ENCODE measurements at places on chromosomes 4 and X.

DNA sequence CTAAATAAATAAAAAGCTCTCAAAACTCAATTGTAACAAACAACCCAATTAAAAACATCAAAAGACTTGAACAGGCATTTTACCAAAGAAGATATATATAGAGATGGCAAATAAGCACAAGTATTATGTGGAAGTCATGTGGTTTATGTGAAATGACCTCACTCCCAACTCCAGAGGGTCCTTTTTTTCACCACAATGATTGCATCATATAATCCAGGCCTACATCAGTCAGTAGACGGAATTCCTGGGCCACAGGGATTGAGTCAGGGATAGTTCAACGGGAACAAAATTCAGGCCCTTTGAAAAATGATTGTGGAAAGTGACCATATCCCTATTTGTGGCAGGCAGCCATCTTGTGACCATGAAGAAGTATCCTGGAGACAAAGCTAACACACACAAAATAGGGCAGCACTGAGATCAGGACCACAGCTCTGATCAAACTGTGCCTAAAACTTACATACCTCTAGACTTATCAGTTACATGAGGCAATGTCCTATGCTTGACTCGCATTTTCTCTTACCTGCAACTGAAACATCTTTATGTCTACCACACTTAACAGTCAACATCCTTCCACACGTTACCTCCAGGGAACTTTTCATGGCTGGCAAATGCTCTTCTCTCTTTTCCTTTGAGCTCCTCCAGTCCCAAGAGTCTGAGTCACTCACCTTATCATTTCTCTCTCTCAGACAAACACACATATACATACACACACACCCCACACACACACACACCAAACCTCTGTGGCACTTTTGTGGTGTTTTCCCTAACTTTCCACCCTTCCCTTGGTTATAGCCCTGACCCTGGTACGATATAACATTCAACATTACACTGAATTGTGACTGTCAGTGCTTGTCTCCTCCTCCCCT is 113.5 kb downstream of the PHF8 start:
- no peak for DNase-seq

DNA sequence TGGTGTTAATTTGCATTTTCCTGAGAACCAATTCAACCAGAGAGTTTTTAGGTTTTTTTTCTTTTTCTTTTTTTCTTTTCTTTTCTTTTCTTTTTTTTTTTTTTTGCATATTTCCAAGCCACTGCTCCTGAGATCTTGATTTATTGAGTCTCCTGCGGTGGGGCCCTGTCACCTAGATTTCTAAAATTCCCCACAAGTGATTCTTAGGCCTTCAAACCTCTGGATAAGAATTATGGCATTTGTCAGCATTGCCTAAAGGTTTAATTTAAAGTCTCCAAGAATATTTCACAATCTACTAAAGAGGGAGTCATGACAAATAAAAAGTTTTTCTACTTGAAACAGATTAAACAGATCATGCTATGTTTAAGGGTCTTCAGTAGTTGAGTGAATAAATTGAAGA is 84.9 kb downstream of the GAB1 start:
- DNase-seq, result no peak

DNA sequence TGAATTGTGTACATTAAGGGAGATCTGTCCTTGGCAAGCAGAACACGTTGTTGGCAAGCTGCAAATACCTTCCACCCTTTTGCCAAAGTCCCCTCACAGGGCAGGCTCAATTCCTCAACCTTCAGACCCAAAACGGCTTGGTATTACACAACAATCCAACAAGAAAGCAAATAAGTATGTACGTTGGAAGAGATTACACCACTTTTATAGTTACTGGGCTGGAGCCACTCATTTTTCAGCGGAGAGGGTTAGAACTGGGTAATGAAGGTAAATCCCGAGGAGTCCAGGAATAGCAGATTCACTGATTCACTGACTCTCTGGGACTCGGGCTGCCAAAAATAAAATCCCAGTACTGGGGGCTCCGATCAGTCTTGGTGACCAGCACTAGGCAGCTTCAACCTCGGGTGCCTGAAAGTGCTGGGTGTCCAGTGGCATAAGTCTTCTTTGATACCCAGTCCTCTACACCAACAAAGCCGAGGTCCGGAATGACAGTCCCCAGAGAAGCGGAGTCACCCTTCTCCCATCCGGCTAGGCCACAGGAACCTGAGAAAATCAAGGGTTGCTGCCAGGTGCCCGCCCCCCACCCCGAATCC is 587 bp downstream of the TIMM8A start:
- DNase-seq, result no peak

DNA sequence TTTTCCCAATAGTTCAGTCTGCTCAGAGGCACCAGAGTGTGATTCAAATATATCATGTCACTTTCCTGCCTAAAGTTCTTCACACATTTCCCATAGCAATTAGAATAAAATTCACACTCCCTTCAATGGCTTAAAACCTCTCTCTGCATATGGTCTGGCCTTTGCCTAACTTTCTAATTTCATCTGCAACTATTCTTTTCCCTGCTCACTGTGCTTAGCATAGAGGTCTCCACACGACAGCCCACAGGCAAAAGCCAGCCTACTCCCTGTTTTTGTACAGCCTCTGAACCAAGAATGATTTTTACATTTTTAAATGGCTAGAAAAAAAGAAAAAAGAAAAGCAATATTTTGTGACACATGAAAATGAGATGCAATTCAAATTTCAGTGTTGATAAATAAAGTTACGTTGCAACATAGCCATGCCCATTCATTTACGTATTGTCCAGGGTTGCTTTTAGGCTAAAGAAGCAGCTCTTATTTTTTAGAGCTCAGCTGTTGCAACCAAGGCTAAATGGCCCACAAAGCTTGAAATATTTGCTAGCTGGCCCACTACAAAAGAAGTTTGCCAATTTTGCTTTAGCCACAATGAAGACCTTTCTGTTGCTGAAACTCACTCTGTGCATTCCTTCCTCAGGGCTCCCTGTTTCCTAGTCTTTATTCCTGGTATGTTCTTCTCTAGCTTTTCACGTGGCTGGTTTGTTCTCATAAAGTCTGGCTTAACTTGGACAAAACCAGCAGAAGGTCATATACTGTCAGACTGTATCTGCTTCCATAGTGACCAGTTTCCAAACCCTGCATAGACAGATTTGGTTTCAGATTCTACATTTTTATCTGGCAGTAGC is 26.6 kb upstream of the IRF2 start:
- no peak for DNase-seq

DNA sequence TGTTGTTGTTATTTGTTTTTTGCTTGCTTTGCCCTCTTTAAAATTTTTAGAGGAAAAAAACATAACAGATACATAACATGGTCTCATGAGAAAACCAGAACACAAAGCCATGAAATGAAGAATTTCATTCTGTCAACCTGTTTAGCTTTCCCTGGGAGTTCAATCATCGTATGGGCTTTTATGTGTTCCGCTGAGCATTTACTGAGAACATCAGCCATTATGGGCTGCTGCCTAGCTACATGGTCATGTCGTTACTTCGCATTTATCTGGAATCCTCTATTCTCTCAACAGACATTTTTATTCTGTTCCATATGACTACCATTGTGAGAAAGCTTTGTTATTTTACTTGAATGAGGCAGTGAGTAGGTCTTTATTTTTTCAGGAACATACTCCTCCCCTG is 51.4 kb downstream of the NDST3 start:
- DNase-seq, result no peak

DNA sequence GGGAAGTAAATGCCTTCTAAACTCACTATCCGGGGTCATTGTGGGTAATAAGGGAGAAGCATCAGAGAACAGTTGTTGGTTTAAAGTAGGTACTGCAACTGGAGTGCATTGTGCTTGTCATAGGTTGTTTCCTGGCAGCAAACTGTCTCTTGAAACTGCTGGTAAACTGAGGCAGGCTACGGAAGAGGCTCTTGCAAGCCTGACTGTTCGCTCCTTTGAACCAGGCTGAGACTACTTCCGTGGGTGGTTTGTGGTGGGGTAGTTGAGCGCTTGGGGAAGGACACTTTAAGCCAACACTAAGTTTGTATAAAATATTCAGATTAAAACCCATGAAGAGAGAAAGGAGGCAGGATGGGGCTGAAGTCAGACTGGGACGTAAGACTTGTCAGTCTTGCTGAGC is 45.2 kb upstream of the WDR1 start:
- no peak for DNase-seq

DNA sequence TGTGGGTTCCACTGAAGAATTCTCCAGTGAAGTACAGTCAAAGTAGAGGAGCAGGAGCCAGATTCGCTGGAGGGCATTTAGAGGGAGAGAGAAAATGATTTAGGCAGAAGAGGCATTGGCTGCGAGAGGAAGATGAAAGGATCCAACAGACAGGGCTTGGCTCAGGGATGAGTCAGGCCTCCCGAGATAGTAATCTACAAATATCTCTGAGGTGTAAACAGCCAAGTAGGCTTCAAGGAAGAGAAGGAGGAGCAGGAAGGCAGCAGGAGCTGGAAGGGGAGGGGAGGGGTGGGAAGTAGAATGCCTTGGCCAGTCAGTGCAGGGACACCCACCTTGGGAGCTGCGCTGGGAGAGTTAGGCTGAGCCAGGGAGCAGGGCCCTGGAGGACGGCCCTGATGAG is 55.5 kb downstream of the PJA1 start:
- DNase-seq, result no peak

- no peak for DNase-seq
Measured at GRCh38 chr4:111793433-111794091, 351.7 kb upstream of the FAM241A start.
